NCI-H510A (cell line): ENCODE measurements at places on chromosomes 13 and 19.

DNA sequence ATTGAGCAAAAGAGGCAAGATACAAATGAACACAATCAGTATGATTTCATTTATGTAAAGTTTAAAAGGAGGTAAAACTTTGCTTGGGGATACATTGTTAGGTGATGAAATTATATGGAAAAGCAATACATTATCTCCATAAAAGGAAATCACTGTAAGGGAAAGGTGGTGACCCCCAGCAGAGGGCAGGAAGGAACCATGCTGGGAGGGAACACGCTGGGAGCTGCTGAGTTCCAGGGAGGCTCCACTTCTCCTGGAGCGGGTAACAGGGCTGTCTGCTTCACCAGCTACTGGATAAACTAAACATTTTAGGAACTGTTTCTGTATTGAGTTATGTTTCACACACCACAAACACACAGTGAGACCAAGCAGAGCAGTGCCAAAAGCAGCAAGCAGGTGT lies 91.2 kb downstream of the KATNAL1 start:
- DNase-seq: no peak

DNA sequence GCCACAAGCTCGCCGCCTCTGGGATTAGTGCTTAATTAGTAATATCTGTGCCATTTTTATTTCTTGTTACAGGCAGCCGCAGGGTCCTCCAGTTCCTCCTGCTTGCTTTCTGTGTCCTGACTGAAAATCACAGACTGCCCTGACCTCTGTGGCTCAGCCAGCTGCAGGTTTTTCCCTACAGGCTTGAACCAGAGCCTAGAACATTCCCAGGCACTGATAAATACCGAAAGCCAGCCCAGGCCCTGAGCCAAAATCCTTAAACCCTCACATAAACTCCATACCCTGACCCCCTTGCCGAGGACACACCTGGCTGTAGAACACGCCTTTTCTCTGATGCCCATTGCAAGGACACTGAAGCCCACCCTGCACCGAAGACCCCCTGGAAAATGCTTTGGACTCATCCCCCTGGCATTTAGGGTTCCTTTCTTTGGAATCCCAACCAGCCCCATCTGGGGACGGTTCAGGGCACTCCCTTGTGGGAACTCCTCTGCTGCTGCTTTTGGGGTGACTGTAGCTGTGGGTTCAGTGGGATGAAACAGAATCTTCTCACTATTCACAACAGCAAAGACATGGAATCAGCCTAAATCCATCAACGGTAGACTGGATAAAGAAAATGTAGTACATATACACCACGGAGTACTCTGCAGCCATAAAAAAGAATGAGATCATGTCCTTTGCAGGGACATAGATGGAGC lies 15.5 kb downstream of the DPP9 start:
- DNase-seq: no peak

DNA sequence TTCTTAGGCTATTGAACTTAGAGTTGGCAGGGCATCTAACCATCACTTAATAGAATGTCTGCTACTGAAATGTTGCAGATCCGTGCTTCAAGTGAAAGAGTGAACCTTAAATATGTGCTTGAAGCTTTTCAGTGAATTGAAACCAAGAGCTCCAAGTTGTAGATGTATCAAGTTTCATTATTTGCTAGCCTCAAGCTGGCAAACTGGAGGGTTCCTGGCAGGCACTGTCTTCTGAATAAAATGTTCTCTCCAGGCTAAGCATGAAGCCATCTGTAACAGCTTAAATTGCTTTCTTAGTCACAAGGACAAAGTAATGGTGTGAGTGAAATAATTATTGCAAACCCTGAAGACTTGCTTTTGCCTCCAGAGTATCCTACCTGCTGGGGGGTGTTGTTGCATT lies 415.0 kb upstream of the SPRY2 start:
- no peak for DNase-seq

GRCh38 chr19:35247526-35248309 lies 1.1 kb upstream of the LSR start:
- DNase-seq: peak; percentile 87

GRCh38 chr13:38657191-38657590 lies 29.7 kb upstream of the FREM2 start:
- DNase-seq: no peak

- no peak for DNase-seq
Observed at GRCh38 chr13:92952161-92952560, 274.4 kb upstream of the GPC6 start.

DNA sequence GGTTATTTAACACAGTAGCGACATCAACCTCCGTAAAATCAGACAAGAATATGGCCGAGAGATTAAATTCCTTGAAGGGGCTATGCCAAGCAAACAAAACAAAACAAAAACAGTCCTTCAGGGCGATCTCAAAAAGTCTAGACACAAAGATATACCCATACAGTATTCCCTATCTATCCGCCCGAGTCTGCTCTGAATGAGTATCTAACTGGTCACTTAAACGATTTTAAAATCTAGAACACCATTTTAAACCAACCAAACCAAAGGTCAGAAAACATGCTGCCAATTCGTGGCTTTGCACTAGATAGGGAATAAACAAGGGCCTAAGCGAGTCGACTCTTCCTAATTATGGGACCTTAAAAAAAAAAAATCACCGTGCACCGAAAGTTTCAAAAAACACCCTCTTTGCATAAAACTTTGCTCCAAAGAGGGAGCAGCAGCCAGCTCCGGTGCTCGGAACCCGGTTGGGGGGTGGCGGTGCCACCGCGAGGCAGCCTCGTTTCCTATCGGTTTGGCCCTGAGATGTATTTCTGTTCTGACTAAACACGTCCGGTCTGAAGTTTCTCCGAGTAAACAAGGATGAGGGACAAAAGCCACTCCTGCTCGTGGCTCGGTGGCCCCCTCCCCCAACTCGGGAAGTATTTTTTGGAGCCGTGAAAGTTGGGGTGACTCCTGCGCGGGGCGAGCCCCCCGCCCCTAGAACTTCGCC lies 1.8 kb downstream of the HMGB1 start:
- DNase-seq: no peak

DNA sequence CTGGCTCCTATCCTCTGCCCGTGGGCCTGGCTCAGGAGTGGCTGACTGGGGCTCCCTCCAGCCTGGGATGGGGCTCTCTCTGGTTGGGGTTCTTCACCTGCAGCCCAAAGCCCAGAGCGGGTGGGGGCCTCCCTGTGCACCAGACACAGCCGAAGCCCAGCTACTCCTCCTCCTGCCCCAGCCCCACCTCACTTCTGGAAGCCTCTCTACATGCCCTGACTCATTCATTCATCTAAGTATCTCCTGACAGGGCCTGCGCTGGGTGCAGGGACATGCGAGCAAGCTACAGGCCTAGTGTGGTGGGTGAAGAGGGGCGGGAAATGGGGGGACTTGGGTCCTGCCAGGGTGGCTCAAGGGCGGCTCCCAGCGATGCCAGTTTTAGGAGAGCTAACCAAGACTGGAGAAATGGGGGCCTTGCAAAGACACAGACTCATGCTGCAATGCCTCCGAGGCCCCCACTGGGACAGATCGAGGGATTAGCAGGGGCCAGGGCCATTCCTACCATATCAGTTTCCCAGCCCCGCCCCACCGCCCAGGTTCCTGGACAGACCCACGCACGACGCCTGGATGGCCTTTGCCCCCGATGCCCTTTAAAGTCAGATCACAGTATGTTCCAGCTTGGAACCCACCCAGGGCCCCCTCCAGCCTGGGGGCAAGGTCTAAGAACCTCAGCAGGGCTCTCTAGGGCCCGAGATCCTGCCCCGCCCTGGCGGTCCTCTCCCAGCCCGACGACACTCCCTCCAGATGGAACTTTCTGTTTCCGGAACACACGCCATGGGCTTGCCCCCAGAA lies 12.6 kb downstream of the LSM4 start:
- no peak for DNase-seq

DNA sequence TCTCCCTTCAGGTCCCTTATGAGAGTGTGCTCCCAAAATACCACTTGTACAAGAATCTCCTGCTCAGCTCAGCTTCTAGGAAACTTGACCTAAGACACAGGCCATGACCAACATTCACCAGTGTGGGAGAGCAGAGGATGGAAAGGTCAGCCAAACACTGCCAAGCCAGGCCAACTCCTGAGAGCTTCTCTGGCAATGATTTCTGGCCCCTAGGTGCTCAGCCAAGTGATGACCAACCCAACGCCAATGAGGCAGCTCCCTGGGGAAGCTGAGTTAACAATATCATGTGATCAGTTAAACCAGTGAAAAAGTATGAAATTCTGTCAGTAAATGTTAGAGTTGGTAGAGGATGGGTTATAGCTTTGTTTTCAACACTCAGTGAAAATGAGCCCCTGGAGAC lies 49.1 kb upstream of the FLT1 start:
- no peak for DNase-seq

DNA sequence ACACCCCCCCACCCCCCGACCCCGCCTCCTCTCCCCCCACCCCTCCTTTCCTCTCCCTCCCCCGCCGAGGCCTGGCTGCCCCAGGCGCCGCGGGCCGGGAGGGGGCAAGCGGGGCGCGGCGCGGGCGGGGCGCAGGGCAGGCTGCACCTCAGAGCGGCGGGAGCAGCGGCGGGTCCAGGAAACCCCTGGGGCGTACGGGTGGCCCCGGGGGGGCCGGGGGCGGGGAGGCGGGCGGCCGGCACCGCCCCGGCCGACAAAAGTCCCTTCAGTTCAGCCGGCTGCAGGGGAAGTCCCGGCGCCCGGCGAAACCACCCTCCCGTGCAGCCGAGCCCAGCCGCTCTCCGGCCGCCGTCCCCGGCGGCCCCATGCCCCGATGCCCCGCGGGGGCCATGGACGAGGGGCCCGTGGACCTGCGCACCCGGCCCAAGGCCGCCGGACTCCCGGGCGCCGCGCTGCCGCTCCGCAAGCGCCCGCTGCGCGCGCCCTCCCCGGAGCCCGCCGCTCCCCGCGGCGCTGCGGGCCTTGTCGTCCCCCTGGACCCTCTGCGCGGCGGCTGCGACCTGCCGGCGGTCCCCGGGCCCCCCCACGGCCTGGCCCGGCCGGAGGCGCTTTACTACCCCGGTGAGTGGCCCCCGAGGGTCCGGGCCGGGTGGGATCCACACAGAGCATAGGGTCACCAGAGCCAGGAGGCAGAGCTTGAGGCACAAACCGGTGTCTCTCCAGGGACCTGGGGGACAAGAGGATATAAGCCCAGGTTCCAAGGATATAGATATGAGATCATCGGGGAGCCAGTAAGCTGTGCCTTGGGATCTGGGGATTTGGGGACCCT lies at the start of gene BCL3:
TSS of gene BCL3 (plus strand) at position 283 of the 829 bp plus-strand sequence. CDS start at position 366, 83 bp downstream.
- DNase-seq: no peak

DNA sequence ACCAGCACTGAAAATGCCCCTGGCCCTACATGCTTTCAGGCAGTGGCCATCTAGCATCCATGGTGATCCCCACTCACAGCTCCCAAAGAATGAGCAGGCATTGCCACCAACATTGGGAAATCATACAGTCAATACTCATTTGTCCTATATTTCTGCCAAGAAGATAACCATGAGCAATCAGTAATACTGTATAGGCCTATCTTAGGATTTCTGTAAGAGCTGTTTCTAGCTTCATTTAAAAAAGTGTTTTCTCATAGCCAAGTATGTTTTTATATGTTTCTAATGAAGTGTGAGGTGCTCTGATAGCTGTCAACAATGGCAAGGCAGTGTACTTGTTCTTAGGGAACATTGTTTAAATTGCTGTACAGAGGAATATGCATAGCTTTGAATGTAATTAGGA lies 428.7 kb downstream of the FGF9 start:
- no peak for DNase-seq

GRCh38 chr19:50703915-50704796 lies 15.4 kb downstream of the SHANK1 start:
- DNase-seq: no peak

DNA sequence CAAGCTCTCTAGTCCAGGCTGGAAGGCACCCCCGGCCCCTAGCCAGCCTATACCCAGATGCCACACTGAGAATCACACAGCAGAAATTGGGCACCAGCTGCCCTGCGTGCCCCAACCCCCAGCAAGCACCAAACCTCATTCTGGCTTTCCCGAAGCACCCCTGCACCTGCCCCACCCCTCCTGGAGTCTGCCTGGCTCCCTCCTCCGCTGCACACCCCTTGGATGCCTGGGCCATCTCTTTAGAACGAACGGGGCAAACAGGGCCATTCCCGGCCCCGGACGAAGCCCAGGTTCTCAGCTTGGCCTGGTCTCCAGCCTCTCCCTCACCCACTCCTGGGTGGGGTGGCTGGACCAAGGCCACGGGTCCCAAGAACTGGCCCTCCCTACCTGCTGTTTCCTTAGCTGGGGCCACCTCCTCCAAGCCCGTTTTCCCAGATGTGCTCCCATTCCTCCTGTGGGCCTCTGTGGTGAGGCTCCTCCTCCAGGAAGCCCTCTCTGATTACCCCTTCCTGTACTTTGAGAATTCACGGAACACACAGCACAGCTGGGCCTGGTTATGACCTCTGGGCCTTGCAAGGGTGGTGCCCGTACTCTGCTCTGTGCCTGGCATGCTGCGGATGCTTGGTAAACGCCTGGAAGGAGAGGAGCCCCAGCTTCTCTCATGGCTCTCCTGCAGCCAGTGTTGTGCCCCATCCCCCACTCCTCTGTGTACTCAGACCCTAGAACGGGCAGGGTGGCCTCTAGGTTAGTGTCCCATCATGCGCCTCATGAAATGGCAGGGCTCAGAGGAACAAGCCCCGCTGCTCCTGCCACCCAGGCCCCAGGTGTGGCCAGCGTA lies 21.4 kb downstream of the CEBPG start:
- DNase-seq: no peak

- no peak for DNase-seq
Observed at GRCh38 chr13:40114305-40114896, 458.9 kb downstream of the COG6 start.

GRCh38 chr19:35665604-35666003 lies 713 bp upstream of the UPK1A start:
- no peak for DNase-seq

GRCh38 chr19:20247016-20247683 lies 80.1 kb downstream of the ZNF486 start:
- no peak for DNase-seq

- no peak for DNase-seq
Observed at GRCh38 chr13:79648191-79648590, 167.2 kb downstream of the NDFIP2 start.

GRCh38 chr13:33677215-33677614 lies 140.7 kb upstream of the RFC3 start:
- DNase-seq: no peak

- no peak for DNase-seq
Observed at GRCh38 chr19:3115916-3116602, 19.8 kb upstream of the GNA15 start.

DNA sequence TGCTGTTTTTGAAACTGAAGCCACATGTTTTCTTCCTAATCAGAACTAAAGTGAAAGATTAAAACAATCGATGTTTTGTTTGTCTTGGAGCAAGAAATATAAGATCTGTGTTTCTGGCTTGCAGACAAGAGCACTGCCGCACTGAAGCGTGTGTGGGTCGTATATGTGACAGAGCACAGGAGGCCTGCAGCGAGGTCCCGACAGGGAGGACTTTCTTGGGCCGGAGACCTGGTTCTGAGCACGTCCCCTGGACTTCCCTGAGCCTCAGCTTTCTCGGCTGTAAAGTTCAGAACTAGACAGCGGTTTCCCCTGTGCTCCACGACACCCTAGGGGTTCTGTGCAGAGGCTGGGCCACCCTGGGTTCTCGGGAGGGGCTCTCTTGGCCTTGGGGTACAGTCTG lies 60.5 kb downstream of the GADD45B start:
- DNase-seq: no peak
